ENCODE measurements at places on chromosomes 4 and X. TPM values are rescaled to one million over a fixed set of nuclear protein-coding genes. Genes with fewer than 3 reads are reported as not detected.

The PRR32 gene
- total RNA-seq, result not detected

The RPS6KA6 gene
- total RNA-seq, result not detected

The VCX3A gene
- total RNA-seq, result not detected

The HS6ST2 gene
- 23.9 TPM for total RNA-seq

The HSFX4 gene
- not detected for total RNA-seq

The AFM gene
- not detected for total RNA-seq

The DRD5 gene
- total RNA-seq, result not detected

The GABRQ gene
- 0.05 TPM for total RNA-seq

The HAUS7 gene
- total RNA-seq, result 13.0 TPM

All from MCF 10A (cell line).